ENCODE measurements at places on chromosomes 3 and 15.

- DNase-seq, result no peak
These were observed 26.6 kb upstream of the GBE1 start for GRCh38 chr3:81788044-81788443.

- no peak for DNase-seq
These were observed 4.1 kb upstream of the EPHB3 start for GRCh38 chr3:184557348-184557950.

DNA sequence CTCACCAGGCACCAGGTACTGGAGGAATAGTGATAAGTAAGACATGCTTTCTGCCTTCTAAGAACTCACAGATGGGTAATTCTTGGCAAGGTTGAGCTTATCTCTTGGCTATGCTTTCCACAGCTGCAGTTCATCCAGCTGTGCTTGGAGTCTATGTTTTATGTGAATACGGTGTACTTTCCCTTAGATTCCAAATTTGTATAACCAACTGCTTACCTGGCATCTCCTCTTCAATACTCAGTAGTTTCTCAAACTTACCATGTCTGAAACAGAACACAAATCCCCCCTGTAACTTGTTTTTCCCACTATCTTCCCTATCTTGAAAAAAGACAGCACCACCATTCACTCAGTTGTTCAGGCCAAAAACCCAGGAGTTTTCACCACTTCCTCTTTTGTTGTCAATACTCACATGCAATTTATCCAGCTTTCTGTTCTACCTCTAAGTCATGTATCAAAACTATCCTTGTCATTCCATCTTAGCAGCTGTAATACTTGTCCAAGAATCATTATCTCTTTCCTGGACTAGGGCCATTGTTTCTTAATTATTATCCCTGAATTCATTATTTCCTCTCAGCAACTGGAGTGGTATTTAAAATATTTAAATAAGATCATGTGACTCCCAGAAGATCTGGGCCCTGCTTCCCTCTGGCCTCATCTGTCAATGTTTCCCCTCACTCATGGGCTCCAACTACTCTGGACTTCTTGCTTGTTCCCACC is 32.6 kb downstream of the COL6A5 start:
- no peak for DNase-seq

GRCh38 chr3:13570391-13571194 is 21.7 kb downstream of the FBLN2 start:
- DNase-seq, result no peak

DNA sequence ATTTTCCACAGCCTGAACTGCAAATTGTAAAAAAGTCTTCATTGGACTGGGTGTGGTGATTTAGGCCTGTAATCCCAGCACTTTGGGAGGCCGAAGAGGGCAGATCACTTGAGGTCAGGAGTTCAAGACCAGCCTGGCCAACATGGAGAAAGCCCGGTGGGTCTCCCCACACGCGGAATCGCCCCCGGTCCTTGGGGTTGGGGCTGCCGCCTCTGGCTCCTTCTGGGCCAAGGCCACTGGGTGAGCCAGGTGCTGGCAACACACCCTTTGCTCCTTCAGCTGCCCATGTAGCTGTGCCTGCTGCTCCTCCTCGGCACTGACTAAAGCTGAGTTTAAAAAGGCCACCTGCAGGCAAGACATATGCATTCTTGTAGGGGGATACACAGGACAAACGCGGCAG is 9.4 kb upstream of the VPS33B start:
- no peak for DNase-seq
